ENCODE measurements at places on chromosomes 7 and 10.

- DNase-seq, result no peak
These were observed 340.5 kb downstream of the PTPRN2 start for GRCh38 chr7:158246960-158247673.

DNA sequence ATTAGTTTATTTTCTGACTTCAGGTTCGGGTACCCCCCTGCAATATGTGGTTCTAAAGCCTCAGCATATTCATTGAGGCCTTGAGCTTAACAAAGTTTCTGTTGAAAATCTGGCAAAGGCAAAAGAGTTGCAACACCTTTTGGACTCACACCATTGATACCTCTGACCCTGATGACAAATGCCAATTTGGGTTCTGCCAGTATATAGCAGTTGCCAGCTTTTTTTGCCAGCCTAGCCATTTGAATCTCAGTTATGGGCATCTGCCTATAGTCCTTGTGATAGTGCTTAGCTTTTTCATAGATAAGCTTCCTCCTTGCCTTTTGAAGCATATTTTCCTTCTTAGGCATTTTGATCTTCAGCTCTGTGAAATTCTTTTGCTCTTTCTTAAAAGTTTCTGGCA, 31.9 kb downstream of the LIPJ start:
- DNase-seq, result no peak

DNA sequence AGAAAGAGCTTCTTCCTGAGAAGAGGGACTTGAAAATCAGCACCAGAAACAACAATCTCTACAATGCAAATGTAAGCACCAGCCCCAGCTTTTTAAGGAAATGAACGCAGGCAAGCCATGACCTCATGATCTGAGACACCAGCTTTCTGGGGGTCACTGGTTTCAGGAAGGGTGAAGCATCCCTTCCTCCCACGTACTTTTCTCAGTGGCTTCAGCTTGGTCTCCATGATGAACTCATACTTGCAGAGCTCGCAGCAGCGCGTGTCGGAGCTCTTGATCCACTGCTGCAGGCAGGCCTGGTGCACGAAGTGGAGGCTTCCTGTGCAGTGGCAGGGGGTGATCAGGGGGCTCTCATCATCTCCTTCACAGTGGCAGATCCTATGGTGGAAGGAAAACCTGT, 87.0 kb downstream of the ALOX5 start:
- no peak for DNase-seq

GRCh38 chr10:97633921-97634320, 621 bp upstream of the MORN4 start:
- DNase-seq, result no peak

GRCh38 chr7:92729172-92729571, 107.2 kb downstream of the CDK6 start:
- no peak for DNase-seq

DNA sequence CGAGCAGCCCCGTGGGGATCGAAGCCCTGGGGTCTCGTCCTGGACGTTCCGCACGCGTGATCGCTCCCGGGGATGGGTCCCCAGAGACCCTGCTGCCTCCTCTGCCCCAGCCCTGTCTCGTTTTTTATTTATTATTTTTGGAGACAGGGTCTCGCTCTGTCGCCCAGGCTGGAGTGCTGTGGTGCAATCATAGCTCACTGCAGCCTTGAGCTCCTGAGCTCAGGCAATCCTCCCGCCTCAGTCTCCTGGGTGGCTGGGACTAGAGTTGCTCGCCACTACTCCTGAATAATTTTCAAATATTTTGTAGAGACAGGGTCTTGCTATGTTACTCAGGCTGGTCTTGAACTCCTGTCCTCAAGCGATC, 319 bp upstream of the STX1A start:
- DNase-seq, result no peak

DNA sequence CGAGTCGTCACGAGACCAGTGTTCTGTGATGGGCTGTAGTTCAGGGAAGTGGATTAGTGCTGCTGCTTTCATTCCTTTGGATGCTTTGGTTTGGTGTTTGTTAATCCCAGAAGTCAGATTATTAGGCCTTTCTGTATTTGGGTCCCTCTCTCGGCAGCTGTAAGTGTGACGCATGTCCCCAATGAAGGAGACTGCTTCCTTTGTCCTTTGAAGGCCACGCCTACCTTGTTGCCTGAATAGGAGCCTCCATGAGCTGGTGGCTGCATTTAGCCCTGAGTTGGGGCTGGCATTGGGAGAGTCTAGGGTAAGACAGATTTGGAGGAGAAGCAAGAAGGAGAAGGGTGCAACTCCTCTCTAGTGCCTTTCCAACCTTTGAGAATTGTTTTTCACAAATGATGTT, 34.5 kb downstream of the DOCK1 start:
- no peak for DNase-seq

GRCh38 chr7:29306319-29306991, 111.9 kb downstream of the CHN2 start:
- no peak for DNase-seq

GRCh38 chr10:77282163-77282562, 355.4 kb downstream of the KCNMA1 start:
- DNase-seq, result no peak

- no peak for DNase-seq
These were observed 35.3 kb upstream of the MYL10 start for GRCh38 chr7:101664436-101664835.

DNA sequence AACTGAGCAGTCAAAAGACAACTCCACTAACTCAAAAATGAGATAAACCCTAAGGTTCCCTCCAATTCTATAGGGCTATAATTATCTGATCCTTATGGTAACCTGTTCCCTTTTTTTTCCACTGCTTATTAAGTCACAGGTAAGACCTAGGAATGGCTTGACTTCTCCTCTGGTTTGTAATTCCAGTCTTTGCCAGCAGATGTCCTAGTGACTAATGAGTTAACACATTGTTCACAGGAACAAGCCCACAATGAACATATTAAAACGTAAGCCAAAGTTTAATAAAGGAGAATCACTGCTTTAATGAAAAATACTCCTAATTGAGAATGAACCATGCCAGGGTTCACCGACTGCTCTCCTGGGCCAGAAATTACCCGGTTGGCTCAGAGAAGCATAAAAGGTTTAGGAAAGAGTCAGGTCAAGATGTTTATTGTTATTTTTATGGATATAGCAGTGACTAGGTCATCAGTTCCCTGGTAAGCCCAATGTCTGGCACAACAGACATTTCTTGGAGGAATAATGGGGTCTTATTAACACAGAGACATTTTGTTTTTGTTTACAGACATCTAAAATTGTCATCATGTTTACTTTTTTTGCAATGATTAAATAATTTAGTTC, 120.1 kb downstream of the ELAPOR2 start:
- peak; percentile 10 for DNase-seq

- DNase-seq, result no peak
These were observed 13.3 kb downstream of the GPR37 start for GRCh38 chr7:124752310-124752709.

DNA sequence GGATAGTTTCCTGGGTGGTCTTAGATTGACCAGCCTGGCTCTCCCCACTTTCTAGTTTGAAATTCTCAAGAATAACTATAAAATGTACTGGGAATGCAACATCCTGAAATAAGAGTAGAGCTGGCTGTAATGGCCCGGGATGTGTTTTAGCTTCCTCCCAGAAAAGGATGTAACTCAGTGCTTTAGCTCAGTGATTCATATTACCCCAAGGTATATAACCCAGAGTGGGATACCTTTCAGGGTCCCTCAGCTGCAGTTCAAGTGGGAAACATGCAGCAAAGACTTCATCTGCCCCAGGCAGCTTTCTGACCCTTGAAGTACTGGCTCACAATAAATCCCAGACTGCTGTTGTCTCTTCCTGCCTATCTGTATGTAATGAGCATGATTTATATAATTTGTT, 666.7 kb upstream of the KCND2 start:
- DNase-seq, result no peak

GRCh38 chr7:131231381-131232220, 96.1 kb upstream of the MKLN1 start:
- DNase-seq, result peak; percentile 58

GRCh38 chr7:37354656-37355131, 94.0 kb downstream of the ELMO1 start:
- peak; percentile 25 for DNase-seq

- DNase-seq, result no peak
These were observed 268.1 kb downstream of the PRKG1 start for GRCh38 chr10:51342381-51342780.

- DNase-seq, result peak; percentile 90
These were observed at the start of gene IGF2BP3 for GRCh38 chr7:23470330-23471105. IGF2BP3 (minus strand) TSS chr7:23470491; CDS start chr7:23470110, 381 bp downstream.

GRCh38 chr10:43402880-43403452, 6.0 kb downstream of the HNRNPF start:
- DNase-seq, result no peak

GRCh38 chr10:12873172-12873571, 128.3 kb downstream of the CCDC3 start:
- no peak for DNase-seq

GRCh38 chr10:5589661-5590511, 65.1 kb downstream of the CALML3 start:
- no peak for DNase-seq

GRCh38 chr10:58608826-58609531, 96.3 kb downstream of the BICC1 start:
- no peak for DNase-seq

GRCh38 chr10:96719200-96719599, 1.1 kb downstream of the PIK3AP1 start:
- no peak for DNase-seq

DNA sequence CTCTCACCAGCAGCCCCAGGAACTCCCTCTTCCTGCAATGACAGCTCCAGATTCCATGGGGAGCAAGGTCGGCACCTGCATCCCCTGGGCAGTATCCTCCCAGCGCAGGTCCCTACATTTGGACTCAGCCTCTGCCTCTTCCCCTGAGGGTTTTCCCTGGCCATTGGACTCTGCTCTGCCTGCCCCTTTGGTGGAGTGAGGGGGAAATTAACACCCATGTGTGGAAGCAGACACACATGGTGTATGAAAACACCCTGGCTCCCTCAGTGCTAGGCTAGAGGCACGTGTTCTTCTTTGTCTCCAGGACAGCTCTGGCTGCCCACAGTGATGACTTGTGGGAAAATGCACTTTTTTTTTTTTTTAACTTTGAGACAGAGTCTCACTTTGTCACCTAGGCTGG, 8.4 kb downstream of the PRF1 start:
- DNase-seq, result no peak

DNA sequence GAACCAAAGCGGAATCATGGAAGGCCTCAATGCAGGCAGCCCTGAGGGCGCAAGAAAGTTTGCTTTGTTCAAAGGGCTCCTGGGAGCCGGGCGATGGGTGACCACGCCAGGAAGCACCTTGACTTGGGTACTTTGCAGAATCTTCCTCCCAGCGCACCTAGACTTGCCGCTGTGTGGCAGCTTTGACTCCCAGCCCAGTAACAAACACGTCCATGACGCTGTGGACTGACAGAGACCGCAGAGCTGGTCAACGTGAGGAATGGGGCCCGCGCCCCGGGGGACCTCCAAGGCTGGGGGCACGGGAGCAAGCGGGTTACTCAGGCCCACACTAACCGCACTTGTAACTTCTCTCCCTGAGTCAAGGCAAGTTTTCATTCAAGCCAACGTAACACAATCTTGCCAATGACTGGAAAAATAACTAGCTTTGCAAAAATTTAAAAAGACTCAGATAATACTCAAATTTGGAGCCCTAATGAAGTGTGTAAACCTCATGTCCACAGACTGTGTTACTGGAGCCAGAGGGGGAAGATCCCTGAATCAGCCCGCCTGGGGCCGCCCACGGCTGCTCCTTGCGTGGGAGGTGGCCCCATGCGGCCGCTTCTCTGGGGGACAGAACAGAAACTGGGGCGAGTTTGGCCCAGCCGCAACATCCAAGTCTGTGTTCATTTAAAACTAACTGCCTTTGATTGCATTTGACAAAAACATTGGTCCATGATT, 130.8 kb downstream of the DNAJB6 start:
- DNase-seq, result no peak

DNA sequence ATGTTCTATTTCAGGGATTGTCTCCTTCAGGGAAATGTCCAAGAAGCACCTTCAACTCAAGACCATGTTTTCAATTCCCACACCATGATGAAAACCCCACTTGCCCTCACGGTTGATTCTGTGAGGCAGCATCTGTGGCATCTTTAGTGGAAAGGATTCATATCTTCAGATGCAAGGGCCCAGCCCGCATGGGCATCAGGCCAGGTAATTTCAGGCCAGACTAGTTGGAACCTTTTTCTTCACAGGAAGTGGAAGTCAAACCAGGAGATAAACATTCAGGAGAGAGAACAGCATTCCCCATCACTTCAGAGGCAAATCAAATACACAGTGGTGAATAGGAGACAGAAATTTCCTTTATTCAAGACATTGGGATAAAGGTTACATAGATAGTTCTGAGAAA, 88.8 kb downstream of the JCAD start:
- DNase-seq, result no peak

- no peak for DNase-seq
These were observed 121.7 kb downstream of the C7orf25 start for GRCh38 chr7:42790196-42790595.

GRCh38 chr7:47180516-47180826, 401.4 kb downstream of the TNS3 start:
- DNase-seq, result no peak

- no peak for DNase-seq
These were observed 36.7 kb downstream of the DNAH11 start for GRCh38 chr7:21579341-21580072.

DNA sequence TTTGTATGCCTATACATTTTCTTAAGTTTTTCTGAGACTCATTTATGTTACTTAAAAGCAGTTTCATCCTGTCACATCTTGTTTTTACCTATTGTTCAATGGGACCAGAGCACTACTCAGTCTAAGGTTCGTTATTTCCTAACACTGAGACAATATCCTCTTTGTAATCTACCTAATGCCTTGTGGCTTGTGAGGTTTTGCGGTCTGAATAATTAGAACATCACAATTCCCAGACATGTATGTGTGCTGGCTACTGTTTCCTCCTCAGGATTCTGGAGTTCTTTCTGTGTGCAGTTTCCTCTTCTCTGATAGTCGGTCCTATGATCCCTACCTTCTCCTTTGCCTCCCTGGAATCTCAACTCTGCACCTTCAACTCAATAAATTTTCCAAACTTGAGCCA, 620.2 kb downstream of the ANKRD7 start:
- no peak for DNase-seq

GRCh38 chr10:26407406-26407969, 30.7 kb upstream of the APBB1IP start:
- DNase-seq, result no peak

DNA sequence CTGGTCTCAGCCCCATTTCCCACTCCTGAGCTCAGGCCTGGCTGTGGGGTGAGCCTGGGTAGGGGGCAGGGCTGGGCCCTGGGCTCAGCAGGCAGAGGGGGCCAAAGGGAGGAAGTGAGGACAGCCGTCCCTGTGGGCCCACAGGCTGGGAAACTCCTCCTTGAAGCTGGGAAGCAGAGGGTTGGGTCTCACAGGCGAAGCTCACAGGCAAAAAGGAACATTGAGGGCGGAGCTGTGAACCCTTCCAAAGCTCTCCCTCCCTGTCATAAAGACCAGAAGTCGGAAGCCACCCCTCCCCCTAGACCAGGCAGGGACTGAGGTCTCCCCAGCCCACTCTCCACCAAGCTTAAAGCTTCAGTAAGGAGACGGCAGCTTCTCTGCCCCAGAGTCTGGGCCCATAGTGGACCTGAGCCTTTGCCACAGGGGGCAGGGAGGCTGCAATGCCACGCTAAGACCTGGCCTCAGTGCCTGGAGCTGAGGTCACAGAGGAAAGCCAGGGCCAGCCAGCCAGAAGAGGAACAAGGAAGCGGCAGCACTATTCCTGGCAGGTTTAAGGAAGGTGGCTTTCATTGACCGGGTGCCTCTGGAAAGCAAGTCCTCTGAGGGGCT, 1.0 kb upstream of the KCP start:
- no peak for DNase-seq
